ENCODE measurements at places on chromosomes 13 and 19.
A peak's percentile ranks its signal among the peaks of the same experiment; 100 is the strongest.

- DNase-seq = no peak
Measured at GRCh38 chr19:41745756-41746155, 9.6 kb upstream of the CEACAM6 start.

GRCh38 chr13:24500977-24501376, 11.6 kb downstream of the PARP4 start:
- no peak for DNase-seq

GRCh38 chr19:7540761-7541474, 5.4 kb downstream of the PNPLA6 start:
- DNase-seq = no peak

DNA sequence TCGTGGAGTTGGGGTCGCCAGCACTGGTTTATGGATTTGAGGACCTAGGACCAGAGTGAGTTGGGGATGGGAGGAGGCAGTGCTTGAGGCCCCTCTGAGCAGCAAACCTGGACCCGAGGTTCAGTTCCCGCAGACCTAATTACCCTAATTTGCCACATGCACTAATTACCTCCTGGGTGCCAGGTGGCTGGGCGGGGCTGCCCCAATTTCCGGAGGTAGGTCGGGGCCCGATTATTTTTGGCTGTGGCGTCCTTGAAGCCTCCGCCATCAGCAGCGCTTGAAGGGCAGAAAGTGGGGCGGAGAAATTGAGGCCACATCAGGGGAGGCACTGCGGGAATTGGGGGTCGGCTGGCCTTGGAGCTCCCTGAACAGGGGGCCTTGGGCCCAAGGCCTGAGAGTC, 5.9 kb upstream of the HOMER3 start:
- DNase-seq = no peak

DNA sequence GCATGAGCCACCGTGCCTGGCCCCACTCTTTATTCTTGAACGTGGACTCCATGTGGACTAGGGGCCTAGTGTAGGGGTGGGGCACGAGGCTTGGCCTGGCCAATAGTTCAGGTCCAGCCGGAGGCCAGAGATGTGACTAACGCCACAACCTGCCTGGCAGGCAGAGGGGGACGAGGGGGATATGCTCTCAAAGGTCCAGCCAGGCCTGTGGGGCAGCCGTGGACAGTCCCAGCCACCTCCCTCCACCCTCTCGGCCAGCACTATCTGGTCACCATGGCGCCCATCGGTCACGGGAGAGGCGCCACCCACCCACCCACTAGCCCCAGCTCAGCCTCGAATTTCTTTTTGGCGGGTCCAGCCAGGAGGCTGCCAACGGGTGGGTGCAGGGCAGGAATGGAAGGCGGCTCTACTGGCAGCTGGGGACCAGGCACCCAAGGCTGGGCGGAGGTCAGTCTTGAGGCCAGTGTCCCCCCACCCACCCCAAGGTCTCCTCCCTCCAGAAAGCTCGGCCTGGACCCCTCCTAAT, 2.2 kb upstream of the CERS1 start:
- DNase-seq = peak; percentile 66

DNA sequence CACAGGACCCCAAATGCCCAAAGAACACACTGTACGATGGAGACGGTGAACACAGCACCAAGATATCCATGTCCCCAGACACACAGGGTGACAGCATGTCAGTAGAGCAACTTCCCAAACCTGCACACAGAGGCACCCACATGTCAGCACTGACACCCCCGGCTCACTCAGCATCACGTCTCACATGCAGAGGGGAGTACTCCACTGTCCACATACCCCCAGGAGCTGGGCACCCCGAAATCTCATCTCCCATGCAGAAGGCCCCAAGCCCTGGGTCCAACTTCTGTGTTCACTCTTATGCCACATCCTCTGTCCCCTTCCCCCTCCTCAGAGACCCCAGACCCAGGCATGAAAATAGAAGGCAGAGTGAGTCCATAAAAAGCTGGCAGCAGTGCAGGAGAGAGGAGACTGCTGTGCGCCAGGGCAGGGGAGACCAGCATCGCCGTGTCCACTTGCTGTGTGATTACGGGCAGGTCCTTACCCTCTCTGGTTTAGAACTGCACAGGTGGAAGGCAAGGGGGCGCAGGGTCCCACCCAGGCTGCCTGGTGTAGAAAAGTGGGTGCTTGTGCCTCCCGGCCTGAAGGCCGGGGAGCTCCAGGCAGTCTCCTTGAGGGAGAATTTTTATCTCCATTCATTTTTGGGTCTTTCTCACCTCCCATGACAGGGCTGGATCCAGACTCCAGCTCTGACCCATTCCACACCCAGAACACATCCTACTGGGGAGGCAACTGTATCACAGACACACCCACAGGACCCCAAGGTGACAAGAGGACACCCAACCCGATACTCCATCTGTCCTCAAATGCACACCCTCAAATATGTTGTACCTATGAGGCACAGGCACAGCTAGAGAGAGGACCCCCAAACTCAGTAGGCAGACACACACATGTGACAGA, 17.0 kb downstream of the ERFL start:
- DNase-seq = no peak

- DNase-seq = no peak
Measured at GRCh38 chr13:90015565-90016507, 1331.7 kb upstream of the MIR17HG start.

GRCh38 chr19:30165228-30165813, 206.9 kb upstream of the ZNF536 start:
- no peak for DNase-seq

DNA sequence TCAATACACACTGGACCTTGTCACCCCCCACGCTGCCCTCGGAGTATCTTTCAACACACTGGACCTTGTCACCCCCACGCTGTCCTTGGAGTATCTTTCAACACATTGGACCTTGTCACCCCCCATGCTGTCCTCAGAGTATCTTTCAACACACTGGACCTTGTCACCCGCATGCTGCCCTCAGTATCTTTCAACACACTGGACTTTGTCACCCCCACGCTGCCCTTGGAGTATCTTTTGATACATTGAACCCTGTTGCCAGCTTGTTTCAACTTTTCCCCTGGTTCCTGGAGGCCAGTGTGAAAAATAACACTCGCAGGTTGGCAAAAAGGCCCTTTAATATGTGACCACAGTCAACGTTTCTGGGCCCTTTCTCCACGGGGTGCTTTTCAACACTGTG, 247.8 kb downstream of the TEX29 start:
- DNase-seq = no peak

- no peak for DNase-seq
Measured at GRCh38 chr13:110272651-110273050, 34.3 kb downstream of the COL4A1 start.

- DNase-seq = peak; percentile 55
Measured at GRCh38 chr13:36420437-36420891, 11.8 kb upstream of the CCNA1 start.

DNA sequence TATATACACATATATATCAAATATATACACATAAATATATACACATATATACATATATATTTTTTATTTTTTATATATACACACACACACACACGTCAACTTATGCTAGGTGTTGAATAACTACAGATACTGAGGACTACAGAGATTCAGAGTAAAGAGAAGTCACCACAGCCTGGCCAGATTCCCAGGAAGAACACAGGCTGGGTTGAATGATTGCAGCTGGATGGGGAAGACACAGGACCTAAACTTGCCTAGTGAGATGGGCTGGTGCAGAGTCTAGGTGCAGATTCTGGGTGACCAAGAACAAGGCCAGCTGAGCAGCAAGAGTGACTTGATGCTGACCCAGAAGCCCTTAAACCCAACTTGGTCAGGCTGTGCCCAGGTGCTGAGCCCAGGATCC, 241.3 kb downstream of the KCTD12 start:
- DNase-seq = no peak

DNA sequence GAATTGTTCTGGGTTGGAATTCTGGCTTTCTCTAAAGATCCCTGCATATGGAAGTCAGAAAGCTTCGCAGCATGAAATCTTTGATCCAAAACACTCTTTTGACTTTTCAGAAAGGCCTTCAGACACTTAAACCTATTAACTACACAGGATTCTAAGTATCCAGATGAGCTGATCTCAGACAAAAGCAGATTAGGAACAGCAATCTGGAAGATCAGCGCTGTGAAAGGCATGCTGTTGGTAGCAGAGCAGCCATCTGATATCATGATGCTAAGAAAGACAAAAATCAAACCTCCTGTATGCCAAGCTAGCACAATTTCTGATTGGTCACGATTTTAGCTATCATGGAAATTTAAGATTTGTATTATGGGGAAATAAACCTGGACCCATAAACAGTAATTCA, 589.9 kb downstream of the GPC5 start:
- no peak for DNase-seq

DNA sequence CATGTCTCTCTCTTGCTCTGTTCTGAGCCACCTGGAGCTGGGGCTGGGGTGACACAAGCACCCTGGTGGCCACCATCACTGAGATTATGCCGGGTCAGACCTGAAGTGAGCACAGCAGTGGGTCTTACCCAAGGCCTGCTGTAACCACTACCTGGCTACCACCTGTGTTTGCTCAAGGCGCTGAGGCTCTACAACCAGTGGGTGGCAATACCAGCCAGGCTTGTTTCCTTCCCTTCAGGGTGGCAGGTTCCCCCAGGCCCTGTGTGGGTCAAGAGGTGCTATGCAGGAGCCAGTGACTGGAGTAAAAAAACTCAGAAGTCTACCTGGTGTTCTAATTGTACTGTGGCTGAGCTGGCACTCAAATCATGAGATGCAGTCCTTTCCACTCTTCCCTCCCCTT, 8.0 kb upstream of the ZNF443 start:
- no peak for DNase-seq

- no peak for DNase-seq
Measured at GRCh38 chr19:13930402-13930801, 7.8 kb downstream of the PODNL1 start.

- no peak for DNase-seq
Measured at GRCh38 chr19:33671211-33671610, 49.5 kb downstream of the CHST8 start.

GRCh38 chr19:11137542-11138384, 17.8 kb downstream of the SPC24 start:
- DNase-seq = peak; percentile 85

DNA sequence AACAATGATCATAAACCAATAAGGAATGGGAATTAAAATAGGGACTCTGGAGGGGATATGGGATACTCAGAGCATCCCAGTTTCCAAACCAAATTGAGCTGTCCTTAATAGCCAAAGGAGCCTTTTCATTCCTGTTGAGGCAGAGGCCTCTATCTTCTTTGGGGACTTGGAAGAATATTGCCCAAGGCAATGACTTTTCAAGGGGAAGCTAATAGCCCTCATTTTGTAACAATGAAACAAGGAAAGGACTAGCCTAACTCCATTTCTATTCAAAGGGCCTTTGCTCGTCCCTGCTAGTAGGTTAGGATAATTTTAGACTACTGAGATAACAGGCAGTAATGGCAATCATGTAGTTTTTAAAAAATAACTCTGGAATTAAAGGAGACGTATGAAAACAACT, 789.8 kb upstream of the SLITRK5 start:
- DNase-seq = no peak

GRCh38 chr13:93338906-93339305, 112.3 kb downstream of the GPC6 start:
- no peak for DNase-seq

DNA sequence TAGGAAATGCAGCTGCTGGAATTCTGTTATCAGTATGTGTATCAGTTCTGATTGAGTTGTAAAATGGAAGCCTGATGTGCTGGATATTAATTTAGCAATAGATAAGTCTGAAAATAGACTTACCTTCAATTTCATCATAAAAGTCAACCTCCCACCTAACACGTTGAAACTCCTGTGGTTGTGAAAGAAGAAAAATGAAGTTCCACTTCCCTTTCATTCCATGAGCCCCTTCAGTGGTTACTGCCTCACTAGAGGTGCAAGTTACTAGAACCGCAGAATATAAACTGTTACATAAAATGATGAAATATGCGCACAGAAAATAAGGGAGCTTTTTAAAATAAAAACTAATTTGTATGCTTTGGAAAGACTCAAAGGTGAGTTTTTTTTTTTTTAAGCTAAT, 249.2 kb downstream of the SHISA2 start:
- no peak for DNase-seq

GRCh38 chr19:10289836-10290356, at the start of gene ICAM5:
Gene ICAM5, plus strand, starts transcription at chr19:10289952. Its CDS starts 92 bp downstream, at chr19:10290044.
- DNase-seq = no peak

DNA sequence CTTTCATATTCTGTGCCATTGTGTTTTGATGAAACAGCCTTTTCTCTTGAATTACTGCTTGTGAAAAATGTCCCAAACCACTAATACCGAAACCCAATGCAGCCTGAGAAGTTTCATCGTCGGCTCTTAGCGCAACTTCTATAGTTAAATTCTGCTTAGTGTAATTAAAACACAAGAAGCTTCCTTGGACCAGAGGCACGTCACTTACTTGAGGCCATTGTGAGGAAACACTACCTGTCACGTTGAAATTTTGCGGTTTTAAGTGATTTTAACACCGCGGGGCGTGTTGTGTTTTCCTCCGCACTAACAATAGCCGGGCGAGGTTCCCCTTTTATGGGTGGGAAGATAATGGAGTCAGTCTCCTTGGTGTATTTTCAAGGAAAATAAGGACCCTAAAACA, 70.9 kb downstream of the GGACT start:
- no peak for DNase-seq

DNA sequence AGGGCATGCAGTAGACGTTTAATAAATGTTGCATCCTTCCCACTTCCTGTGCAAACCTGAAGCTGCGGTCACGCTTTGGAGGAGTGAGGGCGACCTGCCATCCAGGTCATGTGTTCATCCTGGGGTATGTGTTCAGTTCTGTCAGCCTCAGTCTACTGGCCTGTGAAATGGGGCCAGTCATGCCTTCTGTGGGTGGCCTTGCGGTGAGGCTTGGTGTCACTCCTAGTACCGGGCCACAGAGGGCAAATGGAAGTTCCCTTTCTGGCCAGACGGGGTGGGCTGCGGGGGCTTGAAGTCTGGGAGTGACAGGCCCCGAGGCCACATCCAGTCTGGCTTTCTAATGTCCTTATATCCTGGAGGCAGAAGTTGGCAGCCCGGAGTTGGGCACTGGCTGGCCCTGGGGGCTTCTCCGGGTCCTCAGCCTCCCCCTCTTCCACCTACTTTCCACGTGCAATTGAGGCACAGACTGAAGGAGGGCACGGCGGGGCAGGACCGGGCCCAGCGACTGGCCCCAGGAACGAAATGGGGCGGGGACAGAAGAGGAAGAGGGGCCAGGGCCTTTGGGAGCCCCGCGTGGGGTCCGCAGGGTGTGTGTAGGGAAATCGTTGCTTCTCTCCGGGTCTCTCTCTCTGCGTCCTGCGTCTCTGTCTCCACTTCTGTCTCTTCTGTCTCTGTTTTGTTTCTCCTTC, 11.1 kb downstream of the PDE4A start:
- DNase-seq = peak; percentile 70

- no peak for DNase-seq
Measured at GRCh38 chr13:68745502-68745901, 1362.1 kb upstream of the ATXN8OS start.

- no peak for DNase-seq
Measured at GRCh38 chr13:40120288-40120687, 464.8 kb downstream of the COG6 start.
